ENCODE measurements at places on chromosomes 12 and 14.

- DNase-seq = no peak
Observed at GRCh38 chr14:95531969-95532368, 2.9 kb upstream of the GLRX5 start.

DNA sequence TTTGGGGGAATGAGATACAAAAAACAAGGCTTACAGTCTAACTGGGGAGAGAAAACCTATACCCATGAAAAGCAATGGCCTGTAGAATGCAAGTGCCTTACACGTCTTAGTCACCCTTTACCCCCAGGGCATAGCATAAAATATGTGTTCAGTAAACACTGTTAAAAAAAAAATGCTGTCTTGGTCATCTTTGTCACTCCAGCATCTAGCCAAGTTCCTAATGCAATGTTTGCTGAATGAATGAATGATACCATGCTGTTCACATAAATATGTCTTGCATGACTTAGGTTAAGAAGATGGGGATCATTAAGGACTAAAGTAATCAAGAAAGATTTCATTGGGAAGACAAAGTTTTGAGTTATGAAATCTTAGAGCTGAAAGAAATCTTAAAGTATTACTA, 38.5 kb downstream of the PPP2R5E start:
- peak; percentile 76 for DNase-seq

DNA sequence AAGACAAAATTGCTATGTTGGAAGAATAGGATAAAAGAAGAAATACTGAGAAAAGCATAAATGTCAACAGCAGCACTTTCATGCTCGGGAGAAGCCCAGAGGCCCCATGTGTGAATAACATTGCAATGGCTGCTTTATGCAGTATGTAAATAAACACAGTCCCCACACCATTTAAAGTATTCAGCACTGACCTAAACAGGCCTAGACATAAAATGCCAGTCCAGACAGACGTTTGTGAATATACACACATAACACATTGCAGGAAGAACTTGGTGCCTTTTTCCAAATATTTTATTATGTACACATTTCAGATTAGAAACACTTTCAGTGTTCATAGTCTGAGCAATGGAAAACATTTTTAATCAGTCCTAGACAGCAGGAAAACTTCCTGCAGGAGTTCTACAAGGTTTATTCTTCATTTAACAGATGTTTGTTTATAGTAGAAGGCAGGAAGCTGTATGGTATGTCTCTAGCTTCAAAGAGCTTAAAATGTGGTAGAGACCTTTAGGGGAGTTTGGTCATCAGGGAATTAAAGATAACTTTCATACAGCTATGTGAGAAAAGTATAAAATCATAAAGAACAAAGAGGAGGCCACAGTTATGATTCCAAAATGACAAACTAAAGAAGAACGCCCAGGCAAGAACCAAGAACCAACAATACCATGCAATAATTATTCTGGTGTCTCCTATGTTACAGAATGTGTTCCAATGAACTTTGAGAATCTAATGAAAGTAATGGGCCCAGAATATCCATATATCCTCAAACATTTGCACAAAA, 30.6 kb upstream of the SLC38A2 start:
- no peak for DNase-seq

GRCh38 chr14:33271891-33272290, 333.2 kb downstream of the NPAS3 start:
- DNase-seq = no peak

DNA sequence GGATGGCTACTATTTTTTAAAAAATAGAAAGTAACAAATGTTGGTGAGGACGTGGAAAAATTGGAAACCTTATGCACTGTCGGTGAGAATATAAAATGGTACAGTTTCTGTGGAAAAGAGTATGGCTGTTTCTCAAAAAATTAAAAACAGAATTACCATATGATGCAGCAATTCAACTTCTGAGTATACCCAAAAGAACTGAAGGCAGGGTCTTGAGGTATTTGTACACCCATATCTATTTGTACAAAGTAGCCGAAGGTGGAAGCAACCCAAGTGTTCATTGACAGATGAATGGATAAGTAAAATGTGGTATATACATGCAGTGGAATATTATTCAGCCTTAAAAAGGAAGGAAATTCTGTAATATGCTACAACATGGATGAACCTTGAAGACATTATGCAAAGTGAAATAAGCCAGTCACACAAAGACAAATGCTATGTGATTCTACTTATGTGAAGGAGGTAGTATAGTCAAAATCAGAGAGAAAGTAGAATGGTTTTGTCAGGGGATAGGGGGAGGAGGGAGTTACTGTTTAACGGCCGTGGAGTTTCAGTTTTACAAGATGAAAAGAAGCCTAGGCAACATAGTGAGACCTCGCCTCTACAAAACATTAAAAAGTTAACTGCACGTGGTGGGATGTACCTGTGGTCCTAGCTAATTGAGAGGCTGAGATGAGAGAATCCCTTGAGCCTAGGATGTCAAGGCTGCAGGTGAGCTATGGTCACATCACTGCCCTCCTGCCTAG, 38.4 kb upstream of the CCT2 start:
- DNase-seq = no peak

DNA sequence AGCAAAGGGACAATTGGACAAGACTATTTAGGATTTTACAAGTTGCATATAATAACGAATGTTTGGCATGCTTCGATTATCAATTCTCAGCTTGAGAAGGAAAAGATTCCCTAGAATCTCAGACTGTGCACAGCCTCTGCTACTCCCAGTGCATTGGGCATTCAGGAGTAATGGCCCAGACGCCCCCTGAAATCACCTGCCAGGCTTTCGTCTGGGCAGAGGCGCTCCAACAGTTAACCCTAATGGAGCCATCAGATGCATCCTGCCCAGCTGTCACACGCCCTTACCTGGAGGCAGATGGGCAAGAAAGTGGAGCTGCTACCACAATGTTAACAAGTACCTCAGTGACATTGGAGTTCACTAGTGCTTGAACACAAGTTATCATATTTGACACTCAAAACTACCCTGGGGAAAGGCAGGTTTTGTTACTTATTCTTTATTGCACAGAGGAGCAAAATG, 927 bp upstream of the LRP6 start:
- no peak for DNase-seq

- DNase-seq = no peak
Observed at GRCh38 chr12:115895247-115895646, 382.2 kb downstream of the MED13L start.

DNA sequence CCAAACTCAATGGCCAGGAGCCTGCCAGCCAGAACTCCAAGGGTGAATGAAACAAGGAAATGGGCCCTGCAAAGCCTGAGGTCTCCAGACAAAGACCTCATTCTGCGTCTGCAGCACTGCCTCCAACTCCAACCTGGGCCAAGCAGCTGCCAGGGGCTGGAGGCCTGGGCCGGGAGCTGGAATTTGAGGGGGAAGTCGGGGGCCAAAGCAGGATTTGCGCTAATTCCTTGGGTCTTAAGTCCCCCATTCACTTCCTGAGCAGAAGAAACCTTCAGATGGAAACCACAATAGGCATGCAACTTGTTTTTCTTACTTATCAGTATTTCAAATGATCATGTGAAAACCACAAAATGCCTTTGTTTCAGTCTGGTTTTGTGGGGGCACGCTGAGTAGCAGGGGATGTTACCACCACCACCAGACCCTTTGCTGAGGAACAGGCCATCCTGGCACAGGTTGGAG, 23.0 kb upstream of the TC2N start:
- no peak for DNase-seq

DNA sequence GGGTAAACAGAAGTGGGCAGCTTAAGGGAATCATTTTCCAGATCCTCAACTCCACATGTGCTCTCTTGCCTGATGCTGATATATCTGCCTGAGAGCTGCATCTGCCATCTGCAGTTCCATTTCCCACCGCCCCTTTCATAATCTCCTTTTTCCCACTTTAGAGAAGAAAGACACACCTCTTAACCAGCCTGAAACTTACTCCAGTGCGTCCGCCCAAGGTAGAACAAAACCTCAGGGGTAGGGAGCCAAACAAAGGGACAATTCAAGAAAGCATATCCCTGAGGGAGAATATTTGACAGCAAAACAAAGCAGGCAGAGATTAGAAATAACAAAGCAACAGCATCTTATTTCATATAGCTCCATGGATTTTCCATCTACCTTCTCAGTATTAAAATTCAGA, 4.3 kb downstream of the MDM1 start:
- DNase-seq = no peak

- DNase-seq = no peak
Observed at GRCh38 chr12:121579190-121579791, 1.5 kb downstream of the KDM2B start.

- no peak for DNase-seq
Observed at GRCh38 chr12:94777936-94778335, 127.6 kb upstream of the TMCC3 start.

GRCh38 chr12:109763201-109763841, 49.7 kb downstream of the FAM222A start:
- peak; percentile 64 for DNase-seq

- DNase-seq = no peak
Observed at GRCh38 chr12:49874142-49874897, 29.4 kb downstream of the FAIM2 start.

- peak; percentile 87 for DNase-seq
Observed at GRCh38 chr12:64625243-64626077, 15.2 kb downstream of the RASSF3 start.

- DNase-seq = no peak
Observed at GRCh38 chr14:36428350-36428749, 91.7 kb downstream of the NKX2-1 start.

DNA sequence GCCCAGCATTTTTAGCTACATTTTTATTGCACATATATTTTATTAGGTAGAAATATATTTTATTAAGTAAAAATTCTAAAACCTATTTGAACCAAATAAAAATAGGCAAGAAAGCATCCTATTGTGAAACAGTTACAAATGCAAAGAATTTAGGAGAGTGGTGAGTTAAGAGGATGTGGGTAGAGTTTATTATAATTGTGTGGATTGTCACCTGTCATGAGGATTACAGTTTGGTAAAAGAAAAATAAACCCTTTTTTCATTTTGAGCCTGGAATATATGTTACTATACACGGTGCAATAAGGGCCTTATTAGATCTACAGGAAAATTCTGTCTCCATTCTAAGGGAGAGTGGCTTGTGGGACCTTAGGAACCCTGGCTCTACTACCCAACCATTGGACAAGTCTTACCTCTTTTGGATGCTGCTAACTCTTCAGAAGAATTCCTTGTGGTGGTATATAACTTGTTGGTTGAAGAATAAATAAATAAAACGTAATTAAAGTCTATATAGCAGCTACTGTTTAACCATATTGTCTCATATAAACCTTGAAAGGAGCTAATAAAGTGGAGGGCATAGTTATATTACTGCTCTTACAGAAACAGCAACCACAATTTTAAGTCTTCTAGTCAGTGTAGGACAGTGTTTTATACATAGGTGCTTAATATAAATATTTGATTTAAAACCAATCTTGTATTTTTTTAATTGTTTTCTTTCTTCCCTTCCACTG, 67.8 kb downstream of the FGD4 start:
- no peak for DNase-seq

DNA sequence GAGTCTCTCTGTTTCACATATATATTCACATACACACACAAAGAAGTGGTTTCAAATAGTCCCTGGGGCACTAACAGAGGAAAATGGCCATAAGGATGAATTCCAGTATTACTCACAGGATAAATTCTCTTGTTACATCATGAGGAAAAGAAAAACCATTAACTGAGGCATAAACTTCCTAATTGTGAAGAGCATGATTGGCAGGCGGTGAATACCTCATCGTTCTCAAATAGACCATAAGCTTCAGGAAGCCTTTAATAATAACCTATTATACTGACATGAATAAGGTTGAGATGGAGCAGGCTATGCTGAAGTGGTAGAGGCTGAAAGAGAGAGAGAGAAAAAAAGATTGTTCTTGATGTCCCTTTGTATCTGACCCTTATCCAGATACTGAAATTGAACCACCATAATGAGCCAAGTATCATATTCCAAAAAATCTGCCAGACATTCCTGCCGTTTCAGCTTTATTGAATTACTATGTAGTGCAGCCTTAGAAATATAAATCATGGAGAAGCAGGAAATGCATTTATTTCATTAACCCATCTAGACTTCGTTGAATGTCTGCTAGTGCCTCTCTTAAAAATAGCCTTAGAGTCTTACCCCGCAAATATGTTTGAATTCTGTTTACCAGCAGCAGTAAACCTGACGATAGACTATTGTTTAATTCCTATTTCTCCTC, 86.8 kb downstream of the NUAK1 start:
- no peak for DNase-seq

GRCh38 chr12:109744986-109745942, 31.6 kb downstream of the FAM222A start:
- DNase-seq = no peak

DNA sequence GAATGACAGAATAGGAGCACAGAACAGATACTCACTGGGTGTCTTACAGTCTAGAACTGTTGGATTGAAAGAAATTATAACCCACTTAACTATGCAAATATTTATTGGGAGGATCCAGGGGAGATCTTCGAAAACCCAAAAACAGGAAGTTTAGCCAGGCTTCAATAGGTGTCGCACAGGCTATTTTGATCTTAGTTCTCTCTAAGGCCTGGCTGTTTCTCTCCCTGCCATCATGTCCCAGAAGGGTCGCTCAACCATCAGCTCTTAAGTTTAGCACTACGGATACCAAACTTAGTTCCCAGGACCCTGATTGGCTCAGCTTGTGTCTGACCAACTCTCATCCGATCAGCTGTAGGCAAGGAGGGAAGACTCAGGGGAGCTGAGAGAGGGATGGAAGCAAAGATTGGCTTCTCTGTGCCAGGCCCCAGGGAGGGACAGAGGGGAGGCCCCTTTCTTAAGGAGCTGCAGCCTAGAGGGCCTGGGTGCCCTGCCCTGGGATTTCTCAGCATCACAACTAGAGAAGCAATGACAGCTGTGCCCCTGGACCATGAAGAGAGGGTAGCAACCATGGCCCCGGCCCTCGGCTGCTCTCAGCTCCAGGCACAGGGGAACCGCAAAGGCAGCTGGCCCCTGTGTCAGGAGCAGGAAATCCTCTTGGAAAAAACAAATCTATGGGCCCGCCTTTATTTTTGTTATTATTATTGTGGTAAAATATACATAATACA, 13.5 kb downstream of the PHETA1 start:
- no peak for DNase-seq

DNA sequence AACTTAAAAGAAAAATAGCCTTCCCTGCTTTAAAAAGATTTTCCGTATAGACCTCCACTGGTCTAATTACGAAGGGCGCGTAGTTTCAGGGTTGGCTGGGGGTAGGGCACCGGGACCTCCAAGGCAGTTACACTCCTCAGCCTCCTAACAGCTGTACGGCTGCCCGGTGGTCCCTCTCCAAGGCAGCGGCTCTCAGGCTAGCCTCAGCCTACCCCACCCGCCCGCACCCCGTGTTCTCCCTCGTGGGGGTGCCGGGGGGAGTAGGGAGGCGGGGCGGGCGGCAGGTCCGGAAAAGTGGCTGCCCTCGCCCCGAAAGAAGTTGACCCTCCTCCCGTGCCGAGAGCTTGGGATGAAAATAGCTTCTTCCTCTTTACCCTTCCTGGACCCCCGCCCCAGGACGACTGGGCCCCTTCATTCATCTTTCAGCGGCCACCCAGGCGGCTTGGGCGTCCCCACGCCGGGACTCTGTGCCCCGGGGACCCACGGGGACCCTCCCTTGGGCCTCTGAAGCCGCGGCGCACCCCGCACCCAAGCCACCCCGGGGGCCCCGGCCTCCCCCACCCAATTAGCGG, 991 bp upstream of the RCOR1 start:
- no peak for DNase-seq

All from HFFc6 (cell line).